ENCODE measurements at places on chromosomes 4 and X.
A peak's percentile ranks its signal among the peaks of the same experiment; 100 is the strongest.

- DNase-seq: no peak
These were observed 11.4 kb downstream of the MAOB start for GRCh38 chrX:43870758-43871419.

- no peak for DNase-seq
These were observed 290.2 kb downstream of the ZNF674 start for GRCh38 chrX:46255046-46255445.

DNA sequence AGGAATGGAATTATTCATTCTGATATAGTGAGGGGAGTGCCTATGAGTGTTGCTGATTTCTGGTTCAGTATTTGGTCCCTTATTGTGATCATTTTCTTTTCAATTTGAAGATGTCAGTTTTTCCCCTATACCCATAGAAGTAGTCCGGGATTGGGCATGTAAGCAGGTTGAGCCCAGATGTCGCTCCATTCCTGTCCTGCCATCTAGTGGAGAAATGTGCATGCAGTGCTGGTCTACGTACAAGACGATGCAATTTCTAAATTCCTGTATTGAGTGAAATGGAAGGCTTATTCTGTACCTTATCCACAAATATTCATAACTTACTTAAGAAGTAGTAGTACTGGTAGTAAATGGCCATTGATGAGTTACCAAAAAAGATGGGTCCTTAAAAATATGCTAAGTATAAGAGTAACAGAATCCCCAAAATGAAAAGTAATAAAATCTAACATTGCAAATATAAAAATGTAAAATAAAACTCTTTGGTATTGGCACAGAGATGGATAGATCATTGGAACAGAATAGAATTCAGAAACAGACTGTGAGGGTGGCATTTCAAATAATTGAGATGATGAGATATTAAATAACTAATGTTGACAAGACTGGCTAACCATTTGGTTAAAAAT, 60.9 kb downstream of the UGT8 start:
- DNase-seq: peak; percentile 68

DNA sequence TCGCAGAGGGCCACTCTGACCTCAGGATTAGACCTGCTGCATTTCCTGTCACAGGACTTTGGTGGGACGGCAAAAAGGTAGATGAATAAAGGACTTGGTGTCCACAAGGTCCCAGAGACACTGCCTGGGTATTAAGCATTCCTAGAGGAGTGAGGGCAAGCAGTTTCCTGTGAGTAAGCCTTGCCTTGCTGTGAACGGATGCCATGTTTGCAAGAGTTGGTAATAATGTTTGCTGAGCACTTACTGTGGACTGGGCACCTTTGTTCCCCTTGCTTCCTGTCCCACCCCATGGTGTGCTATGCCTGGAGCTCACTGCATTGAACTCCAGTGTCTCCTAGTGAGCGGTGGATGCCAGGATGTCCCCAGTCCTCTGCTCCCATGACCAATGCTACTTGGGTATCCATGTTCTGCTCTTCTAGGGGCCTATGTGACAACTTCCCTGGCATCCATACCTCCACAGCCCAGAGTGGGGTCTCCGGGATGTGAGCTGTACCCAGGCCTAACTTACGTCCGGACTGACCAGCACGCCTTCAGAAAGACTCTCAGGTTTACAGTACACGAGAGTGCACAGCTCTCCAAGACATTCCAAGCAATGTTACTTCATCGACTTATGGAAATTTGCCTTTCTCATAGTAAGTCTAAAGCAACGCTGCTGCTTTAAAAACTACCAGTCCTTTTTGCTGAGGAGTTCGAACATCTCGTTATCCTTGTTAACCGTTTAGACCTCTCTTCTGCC, 95.5 kb upstream of the MSX1 start:
- DNase-seq: no peak

Measured in RWPE1 (cell line).